Pancreas (tissue), 10 donors: ENCODE measurements at places on chromosomes 7 and 10. TPM values are rescaled to one million over a fixed set of nuclear protein-coding genes. Genes with fewer than 3 reads are reported as not detected.
A peak's percentile ranks its signal among the peaks of the same experiment; 100 is the strongest.

The PLXNA4 gene
- total RNA-seq = 0.28 TPM

The RPP30 gene
- 11.3 TPM for total RNA-seq

The ZNF746 gene
- 6.3 TPM for total RNA-seq

The FAM241B gene
- total RNA-seq = 2.7 TPM

The PPP1R17 gene
- total RNA-seq = not detected

The TMEM213 gene
- not detected for total RNA-seq

The CHRM2 gene
- 0.03 TPM for total RNA-seq

The CCDC172 gene
- total RNA-seq = not detected

The CRYGN gene
- not detected for total RNA-seq

- H3K27me3 ChIP-seq = no peaks in the 10 kb centered on the region
- no peaks in the 10 kb centered on the region for H3K4me1 ChIP-seq
- H3K27ac ChIP-seq = no peak overlapping the region
- no peaks in the 10 kb centered on the region for H3K36me3 ChIP-seq
- DNase-seq = no peak
- no peak overlapping the region for H3K4me3 ChIP-seq
Measured at GRCh38 chr7:41093141-41093540, 609.7 kb downstream of the INHBA start.

DNA sequence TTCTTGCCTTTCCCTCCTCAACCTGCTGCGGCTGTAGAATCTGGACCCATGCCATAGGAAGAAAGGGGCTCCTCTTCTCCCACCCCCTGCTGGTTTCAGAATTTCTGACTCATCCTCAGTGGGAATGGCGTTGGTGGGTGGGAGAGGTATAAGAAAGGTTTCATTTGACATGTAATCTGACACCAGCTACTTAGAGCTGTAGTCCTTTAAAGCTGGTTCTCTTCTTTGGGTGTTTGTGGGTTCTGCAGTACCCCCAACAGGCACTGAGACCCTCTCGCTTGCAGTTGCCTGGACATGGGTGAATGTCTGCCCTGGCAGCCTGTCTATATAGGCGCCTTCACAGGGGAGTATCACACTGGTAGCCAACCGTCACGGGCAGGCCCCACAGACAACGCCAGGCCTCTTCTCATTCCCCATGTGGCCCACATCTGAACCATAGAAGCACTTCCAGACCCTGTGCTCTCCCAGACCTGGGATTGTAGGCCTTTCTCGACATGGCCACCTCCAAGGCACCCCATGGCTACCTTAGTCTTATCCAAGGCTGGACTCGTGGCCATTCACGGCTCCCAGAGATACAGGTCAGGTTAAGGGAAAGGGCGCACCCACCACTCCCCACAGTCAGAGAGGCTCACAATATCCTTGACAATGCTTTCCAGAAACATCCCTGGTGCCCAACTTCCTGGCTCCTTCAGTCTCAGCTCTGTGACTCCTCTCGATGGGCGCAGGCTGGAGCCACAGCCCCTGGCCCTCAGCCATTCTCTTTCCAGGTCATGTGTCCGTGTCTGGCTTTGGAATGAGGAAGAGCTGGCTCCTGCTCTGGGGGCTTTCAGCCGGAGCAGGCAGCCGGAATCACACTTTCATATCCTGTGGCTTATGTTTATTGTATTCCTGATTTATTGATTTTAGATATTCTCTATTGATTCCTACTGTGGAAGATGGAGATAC is 17.5 kb downstream of the ZNF862 start:
- no peaks in the 10 kb centered on the region for H3K27me3 ChIP-seq
- peak overlapping the region; percentile 29 for H3K27ac ChIP-seq
- peaks cover 10% of the 10 kb centered on the region for H3K4me1 ChIP-seq

DNA sequence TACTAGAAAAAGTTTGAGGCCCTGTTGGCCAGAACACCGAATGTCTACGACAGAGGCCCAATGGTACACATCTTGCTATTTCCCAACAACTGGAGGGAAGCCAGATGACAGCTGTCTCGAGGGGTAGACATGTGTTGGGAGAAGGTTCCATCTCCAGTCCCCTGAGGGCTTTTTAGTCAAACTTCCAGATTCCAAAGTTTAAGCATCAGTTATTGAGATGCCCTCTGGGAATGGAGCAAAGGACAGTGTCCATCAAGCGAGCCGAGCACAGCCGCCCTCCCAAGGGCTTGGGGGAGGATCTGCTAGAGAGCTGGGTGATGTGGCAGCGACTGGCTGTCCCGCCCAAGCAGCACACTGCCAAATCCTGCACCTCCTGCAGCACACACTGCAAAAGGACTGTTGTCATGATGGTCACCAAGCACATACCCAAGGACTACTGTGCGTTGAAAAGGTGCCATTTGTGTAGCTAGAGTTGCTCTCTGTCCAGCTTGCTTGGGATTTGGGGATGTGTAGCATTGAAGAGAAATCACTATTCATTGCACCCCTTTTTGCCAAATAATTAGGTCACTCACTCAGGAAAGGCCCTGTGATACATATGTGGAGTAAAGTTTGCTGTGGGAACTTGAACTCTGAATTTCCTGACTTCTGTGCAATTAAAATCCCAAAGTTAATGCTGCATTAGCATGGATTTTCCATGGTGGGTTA is 164.6 kb downstream of the TRIL start:
- H3K27me3 ChIP-seq = peaks cover 5% of the 10 kb centered on the region
- H3K27ac ChIP-seq = no peak overlapping the region
- H3K4me3 ChIP-seq = no peak overlapping the region
- DNase-seq = no peak

- H3K4me1 ChIP-seq = no peaks in the 10 kb centered on the region
- no peaks in the 10 kb centered on the region for H3K36me3 ChIP-seq
- DNase-seq = peak; percentile 43
Measured at GRCh38 chr10:50152792-50153272, 85.1 kb downstream of the WASHC2A start.

DNA sequence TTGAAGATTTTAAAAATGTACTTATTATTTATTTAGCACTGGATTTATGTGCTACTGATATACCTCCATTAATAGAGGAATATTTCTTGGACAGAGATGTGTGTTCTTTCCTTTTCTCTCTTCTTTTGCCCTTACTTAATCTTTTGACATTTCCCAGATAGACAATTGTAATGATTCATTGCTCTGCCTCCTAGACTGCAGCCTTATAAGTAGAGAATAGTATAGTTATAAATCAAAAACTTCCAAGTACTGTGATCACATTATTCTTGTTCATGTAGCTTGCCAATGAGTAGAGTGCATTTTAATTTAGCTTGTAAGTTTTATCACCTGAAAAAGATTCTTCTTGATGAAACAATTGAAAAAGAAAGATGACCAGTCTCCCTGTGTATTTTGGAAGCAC is 47.6 kb downstream of the CASD1 start:
- no peaks in the 10 kb centered on the region for H3K36me3 ChIP-seq
- H3K4me3 ChIP-seq = no peak overlapping the region
- no peaks in the 10 kb centered on the region for H3K27me3 ChIP-seq
- H3K27ac ChIP-seq = no peak overlapping the region

DNA sequence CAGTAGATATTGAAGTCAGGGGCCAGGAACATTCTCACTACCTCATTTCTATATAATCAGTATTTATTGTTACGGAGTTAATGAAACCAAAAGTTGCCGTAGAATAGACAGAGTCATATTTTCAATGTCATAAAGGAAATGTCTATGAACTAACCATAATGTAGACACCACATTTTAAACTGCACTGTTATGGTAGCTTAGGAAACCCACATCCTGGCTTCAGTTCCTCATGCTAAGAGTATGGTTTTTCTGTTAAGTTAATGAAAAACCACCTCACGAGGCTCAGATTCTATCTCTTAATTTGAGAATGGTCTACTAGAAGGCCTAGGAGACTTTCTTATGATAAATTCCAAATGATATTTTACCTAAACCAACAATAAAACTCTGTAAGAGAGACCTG is 166.5 kb downstream of the TMEM26 start:
- H3K36me3 ChIP-seq = no peaks in the 10 kb centered on the region
- H3K27ac ChIP-seq = no peak overlapping the region
- H3K27me3 ChIP-seq = no peaks in the 10 kb centered on the region
- H3K4me3 ChIP-seq = no peak overlapping the region

- no peak for DNase-seq
- H3K4me1 ChIP-seq = no peaks in the 10 kb centered on the region
- no peak overlapping the region for H3K4me3 ChIP-seq
- H3K27ac ChIP-seq = no peak overlapping the region
- H3K27me3 ChIP-seq = no peaks in the 10 kb centered on the region
Measured at GRCh38 chr7:104628017-104628416, 299.6 kb downstream of the LHFPL3 start.

DNA sequence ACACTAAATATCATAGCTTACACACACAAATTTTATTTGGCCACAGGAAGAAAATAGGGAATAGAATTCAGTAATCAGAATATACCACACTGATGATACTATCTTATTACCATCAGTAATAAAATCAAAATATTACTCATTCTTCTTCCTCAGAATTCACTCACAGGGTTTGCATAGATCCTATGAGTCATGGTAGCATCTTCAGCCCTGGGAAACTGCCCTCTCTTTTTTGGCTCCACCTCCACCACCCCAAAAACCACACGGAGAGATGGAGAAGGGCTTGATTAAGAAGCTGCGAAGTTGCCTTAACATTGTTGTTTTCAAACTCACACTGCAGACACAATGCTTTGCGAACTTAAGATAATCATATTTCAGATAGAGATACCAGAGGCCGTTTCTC is 154.1 kb upstream of the AHR start:
- H3K4me3 ChIP-seq = no peak overlapping the region
- no peak for DNase-seq
- no peak overlapping the region for H3K27ac ChIP-seq

DNA sequence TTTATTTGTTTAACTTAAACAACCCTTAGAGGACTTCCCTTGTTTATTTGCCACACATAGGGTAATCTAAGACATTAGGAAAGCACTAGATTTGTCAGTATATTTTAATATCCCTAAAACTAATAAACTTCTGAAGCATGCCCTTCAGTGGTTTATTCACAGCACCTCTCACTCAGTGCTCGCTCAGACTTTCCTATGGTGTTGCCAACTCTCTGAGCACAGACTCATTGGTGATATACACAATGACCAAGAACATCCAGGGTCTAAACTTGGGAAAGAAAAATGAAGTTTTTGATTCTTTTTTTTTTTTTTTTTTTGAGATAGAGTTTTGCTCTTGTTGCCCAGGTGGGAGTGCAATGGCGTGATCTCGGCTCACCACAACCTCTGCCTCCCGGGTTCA is 82.2 kb downstream of the RAB11FIP2 start:
- no peaks in the 10 kb centered on the region for H3K27me3 ChIP-seq
- H3K27ac ChIP-seq = no peak overlapping the region
- H3K36me3 ChIP-seq = no peaks in the 10 kb centered on the region
- no peaks in the 10 kb centered on the region for H3K4me1 ChIP-seq

- peaks cover 31% of the 10 kb centered on the region for H3K4me1 ChIP-seq
- H3K27ac ChIP-seq = peak overlapping the region; percentile 7
- no peaks in the 10 kb centered on the region for H3K27me3 ChIP-seq
Measured at GRCh38 chr10:122702275-122702674, 2.6 kb upstream of the C10orf120 start.

DNA sequence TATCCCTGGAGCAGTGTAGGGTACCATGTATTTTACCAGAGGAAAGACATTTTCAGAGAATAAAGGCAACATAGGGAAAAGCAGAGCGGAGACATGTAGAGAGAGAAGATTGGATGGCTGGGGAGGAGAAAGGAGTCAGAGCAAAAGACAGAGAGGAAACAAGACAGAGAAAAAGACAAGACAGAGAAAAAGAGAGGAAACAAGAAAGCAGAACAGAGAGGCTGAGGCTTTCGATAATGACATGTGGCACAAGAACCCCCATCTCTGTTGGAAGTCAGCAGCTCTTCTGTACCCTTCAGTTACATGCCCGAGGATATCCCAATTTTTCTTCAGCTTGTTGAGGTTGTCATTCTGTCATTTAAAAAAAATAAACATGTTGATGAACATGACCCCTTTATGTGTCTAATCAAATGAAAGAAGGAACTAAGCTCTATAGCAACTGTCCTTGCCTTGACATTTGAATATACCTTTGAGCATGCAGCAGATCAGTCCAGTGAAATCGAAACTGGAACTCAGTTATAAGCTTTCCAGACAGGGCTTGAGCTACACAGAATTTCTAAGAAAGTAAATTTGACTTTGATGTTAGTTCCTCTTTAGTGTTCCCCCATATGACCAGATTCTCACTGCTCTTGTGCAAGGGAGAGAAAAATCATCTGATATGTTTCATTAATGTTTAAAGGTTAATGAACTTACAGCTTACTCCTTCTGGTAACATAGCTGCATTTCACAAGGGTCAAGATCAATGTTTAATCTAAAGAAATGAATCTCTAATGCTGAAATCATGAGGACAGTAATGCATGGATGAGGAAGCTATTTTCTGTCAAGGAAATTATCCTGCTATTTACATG is 75.1 kb upstream of the SP4 start:
- no peaks in the 10 kb centered on the region for H3K36me3 ChIP-seq
- no peak overlapping the region for H3K4me3 ChIP-seq
- H3K27me3 ChIP-seq = no peaks in the 10 kb centered on the region
- no peak overlapping the region for H3K27ac ChIP-seq

- H3K27me3 ChIP-seq = no peaks in the 10 kb centered on the region
- DNase-seq = no peak
- no peaks in the 10 kb centered on the region for H3K36me3 ChIP-seq
Measured at GRCh38 chr7:104956753-104957450, 57.1 kb upstream of the KMT2E start.

- peak; percentile 10 for DNase-seq
- H3K27ac ChIP-seq = no peak overlapping the region
- H3K4me1 ChIP-seq = no peaks in the 10 kb centered on the region
- H3K36me3 ChIP-seq = no peaks in the 10 kb centered on the region
- H3K27me3 ChIP-seq = peaks cover 6% of the 10 kb centered on the region
Measured at GRCh38 chr10:43231523-43232078, 35.3 kb downstream of the RASGEF1A start.

DNA sequence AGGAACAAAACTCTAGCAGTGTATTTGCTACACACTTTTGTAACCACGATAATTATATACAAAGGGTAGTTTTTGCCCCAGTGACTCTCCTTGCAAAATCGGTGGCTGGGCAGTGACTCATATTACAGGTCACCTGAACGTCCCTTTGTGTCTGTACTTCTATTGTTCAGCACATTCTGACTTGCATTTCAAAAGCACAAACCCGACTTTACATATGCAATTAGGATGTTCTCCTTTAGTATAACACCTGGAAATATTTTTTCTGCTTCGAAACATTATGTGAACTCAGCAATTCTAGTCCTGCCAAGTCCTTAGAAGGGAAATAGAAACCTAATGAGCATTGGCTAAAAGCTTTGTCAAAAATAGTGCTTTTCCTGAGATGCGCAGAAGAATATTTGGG is 6.0 kb downstream of the PRR15 start:
- no peak overlapping the region for H3K27ac ChIP-seq
- no peaks in the 10 kb centered on the region for H3K36me3 ChIP-seq
- DNase-seq = no peak
- no peaks in the 10 kb centered on the region for H3K4me1 ChIP-seq
- no peak overlapping the region for H3K4me3 ChIP-seq

- peak overlapping the region; percentile 1 for H3K27ac ChIP-seq
- no peaks in the 10 kb centered on the region for H3K4me1 ChIP-seq
- no peak for DNase-seq
Measured at GRCh38 chr10:102599565-102600327, 44.5 kb upstream of the TRIM8 start.
